ENCODE measurements at places on chromosomes 4 and X.
A peak's percentile ranks its signal among the peaks of the same experiment; 100 is the strongest.

GRCh38 chrX:112051576-112051975 is 31.0 kb downstream of the TRPC5 start:
- peak; percentile 0 for DNase-seq

GRCh38 chrX:130694983-130695382 is 208.0 kb downstream of the ENOX2 start:
- no peak for DNase-seq

GRCh38 chrX:12890467-12890866 is 16.0 kb upstream of the TLR8 start:
- DNase-seq = no peak

DNA sequence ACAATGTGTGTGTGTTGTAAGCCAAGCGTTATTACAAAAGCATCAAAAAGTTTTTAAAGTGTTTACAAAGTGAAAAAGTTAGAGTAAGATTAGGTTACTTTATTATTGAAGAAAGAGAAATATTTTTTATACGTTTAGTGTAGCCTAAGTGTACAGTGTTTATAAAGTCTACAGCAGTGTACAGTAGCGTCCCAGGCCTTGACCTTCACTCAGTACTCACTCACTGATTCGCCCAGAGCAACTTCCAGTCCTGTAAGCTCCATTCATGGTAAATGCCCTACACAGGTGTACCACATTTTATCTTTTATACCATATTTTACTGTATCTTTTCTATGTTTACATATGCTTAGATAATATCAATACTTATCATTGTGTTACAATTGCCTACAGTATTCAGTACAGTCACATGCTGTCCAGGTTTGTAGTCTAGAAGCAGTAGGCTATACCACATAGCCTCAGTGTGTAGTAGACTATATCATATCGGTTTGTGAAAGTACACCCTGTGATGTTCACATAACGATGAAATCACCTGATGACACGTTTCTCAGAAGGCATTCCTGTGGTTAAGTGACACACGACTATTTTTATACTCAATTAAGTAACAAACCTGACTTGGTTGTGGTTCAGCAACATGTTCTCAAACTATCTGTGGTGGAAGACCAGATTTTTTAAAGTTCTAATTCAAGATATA is 152.0 kb upstream of the EDNRA start:
- no peak for DNase-seq

- DNase-seq = no peak
Measured at GRCh38 chr4:166658585-166658984, 575.7 kb downstream of the SPOCK3 start.

DNA sequence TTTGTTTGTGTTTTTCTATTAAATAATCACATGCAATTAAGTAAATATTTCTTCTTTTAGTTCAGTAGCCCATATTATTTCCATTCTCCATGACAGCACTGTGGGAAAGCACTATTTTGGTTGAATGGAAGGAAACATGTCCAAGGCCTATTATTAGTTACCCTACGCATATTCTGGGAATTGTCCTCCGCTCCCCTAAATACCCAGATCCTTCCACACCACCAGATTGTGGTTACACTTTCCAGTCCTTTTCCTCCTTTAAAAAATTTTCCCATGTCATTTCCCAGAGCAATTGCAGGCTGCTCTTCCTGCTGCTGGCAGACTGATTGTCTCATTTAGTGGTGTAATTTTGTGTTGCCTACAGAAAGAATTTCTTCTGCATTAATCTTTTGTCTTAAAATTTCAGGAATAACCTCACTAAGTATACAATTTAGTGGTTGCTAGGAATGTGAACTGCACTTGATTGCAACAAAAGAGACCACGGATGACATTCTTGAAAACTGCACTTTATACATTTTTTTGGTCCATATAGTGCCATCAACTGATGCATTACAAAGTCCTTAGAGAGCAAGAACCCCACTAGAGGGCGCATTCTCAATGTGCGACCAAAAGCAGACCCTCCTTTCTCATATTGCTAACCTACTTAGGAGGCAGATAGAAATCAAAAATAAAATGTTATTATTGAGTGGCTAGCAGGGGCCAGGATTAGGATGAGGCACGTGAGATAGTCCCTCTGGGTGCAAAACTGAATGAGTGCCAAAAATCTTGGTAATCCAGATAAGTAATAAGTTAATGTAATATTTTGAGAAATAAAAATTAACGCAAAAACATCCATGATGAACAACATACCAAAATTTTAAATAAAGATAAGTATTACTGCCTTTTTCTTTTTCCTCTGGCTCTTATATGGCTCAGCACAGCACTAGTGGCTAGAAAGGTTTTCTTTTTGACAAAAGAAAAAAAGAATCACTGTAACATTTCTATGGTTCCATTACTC is 98.8 kb upstream of the IQCM start:
- DNase-seq = peak; percentile 3

GRCh38 chr4:38902695-38903094 is 35.1 kb downstream of the FAM114A1 start:
- DNase-seq = no peak

GRCh38 chr4:52911684-52912294 is 49.7 kb downstream of the RASL11B start:
- DNase-seq = peak; percentile 63

DNA sequence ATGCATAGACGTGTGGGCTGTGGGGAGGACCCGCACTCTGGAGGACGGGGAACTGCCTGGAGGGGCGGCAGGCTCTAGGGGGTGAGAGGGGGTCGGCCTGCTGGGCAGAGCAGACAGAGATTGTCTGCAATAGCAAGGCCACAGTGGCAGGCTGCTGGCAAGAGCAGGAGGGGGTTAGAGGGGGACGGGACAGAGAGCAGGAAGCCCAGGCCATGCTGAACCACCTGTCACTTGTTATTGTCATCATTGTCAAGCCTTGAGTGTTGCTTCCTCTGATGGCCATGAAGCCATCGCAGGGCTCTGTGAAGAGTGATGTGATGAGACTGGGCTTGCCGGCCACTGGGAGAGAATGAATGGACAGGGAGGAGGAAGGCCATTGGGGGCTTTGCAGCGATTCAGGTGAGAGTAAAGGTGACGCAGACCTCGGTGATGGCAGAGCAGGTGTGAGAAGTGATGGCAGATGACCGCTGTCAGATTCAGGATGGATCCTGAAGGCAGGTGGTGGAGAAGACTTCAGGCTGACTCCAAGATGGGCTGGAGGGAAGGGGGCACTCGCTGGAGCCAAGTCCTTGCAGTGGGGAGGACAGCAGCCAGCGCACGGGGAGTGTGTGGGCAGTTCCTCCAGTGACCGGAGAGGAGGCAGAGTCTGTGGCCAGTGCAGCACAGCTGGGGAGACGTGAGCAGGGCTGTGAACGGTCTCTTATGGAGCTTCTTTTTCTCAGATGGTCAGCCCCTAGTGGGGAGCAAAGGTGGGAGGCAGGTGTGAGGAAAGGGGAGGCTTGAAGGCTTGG is 43.6 kb downstream of the HTT-AS start:
- no peak for DNase-seq

DNA sequence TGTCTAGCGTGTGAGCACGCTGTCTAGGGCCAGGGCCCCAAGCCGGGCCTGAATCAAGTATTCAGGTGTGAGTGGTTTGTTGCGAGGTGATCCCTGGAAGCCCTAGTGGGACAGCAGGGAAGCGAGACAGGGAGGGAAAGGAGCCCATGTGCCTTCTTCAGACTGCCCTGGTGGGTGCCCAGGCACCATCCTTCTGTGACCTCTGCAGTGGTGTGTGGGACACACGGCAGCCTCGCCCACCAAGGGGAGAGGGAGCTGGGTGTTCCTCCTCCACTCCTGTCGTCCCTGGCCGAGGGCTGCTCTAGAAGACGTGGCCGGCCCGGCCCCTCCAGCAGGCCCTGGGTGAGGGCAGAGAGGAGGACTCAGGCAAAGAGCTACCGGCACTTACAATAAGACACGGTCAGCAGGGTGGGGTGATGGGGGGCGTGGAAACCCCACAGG is 47.4 kb downstream of the HTRA3 start:
- DNase-seq = no peak

All from CD4-positive, alpha-beta T cell treated with Interleukin-4 for 1 hour (primary cell).